ENCODE measurements at places on chromosomes 2 and 18.

GRCh38 chr18:54739476-54739875, 88.8 kb upstream of the RAB27B start:
- DNase-seq = no peak

- no peak for DNase-seq
Observed at GRCh38 chr2:37367310-37367709, 22.9 kb downstream of the QPCT start.

DNA sequence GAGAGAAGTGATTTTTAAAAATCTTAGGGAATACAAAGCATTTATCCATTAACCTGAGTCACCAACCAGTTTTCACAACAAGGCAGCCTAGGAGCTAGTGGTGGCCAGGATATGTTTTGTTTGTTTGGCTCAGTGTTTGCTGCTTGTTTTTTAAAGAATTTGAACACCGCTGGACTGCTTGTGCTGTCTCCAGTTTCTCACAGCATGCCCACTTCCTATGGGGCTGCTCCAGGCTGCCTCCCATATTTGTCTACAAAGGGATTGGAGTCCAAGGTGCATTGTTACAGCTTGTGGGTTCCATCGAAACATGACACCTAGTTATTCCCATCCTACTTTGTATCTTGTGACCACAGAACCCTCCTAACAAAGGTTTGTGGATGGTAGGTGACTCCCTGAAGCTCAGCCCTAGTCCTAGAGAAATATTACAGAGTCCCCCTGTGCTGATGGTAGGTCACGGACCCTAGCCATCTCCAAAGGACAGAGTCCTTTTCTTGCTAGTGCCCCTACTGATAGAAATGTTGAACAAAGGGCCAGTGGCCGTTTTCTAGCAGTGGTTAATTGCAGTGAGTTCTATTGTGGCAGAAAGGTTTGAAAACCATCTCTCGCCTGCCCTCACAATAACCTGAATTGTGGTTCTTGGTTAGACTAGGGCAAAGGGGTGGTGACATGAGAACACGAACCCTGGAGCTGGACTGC, 23.2 kb downstream of the GPR39 start:
- no peak for DNase-seq

- no peak for DNase-seq
Observed at GRCh38 chr2:201996679-201997314, 36.9 kb upstream of the FZD7 start.

- no peak for DNase-seq
Observed at GRCh38 chr2:114218383-114218782, 224.1 kb upstream of the DPP10 start.

DNA sequence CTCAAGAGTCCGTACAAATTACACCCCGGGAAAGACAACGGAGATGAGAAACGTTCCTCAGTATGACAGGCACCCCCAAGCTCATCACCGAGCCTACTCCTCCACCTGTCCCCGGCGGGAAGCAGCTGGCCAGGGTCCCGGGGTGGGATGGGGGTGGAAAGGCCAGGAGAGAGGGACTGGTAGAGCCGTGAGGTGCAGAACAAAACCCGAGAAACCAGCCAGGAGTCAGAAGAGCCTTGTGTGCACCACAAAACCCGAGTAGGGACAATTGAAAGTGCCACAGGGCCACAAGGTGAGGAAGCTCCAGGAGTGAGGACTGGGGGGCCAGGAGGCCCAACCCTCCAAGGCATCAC, 75.5 kb upstream of the SALL3 start:
- DNase-seq = no peak

GRCh38 chr2:230927711-230928341, 2.8 kb upstream of the GPR55 start:
- DNase-seq = no peak

DNA sequence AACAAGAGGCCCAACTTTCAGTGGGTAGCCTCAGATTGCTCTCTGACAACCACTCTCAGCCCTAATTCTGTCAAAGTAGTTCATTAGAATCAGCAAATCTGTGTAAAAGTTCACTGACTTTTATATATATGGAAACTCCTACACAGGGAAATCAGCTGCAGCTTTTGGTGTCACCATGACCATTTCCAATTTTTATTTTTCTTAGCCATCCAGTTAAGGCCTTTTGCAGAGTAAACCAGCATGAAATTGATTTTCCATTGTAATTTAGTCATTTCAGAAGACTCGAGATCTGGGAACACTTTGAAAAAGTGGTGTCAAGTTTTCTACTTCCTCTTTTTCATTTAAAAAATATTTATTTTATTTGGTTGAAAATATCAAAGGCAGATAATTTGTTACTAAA, 263.2 kb downstream of the TMEM182 start:
- no peak for DNase-seq

DNA sequence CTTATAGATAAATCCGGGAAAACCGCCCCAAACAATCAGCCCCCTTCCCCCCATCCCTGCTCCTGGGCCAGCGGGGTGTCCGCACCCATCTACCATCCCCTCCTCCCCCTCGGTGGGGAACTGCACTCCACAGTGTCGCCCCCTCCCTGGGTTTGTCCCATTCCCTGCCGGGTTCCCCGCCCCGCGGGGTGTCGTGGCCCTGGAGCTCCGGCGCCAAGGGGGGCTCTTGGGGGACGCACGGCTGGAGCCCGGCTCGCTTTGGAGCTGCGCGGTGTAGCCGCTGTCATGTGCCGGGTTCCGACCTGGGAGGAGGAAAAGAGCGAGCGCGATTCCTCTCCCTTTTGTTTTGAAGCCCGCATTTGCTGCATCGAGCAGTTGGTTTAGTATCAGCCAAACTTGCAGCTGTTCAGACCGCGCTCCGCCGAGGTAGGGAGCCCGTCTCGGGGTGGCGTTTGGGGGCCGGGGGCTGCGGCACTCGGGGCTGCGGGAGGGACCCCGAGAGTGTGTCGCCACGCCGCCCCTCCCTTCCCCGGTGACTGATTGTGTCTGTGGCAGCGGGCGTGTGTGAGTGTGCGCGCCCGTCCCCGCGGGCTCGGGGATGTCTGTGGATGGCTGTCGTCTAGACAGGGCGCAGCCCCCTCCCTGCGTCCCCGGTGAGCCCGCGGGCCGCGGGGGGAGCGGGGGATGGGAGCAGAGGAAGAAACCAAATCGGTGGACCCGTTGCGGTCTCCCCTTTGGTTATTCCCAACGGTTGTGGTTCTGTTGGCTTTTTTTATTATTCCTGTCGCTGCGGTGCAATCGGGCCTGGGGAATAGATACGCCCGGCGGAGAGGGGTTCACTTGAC, 797 bp downstream of the CTIF start:
- peak; percentile 30 for DNase-seq

GRCh38 chr2:17627434-17627833, 86.9 kb downstream of the VSNL1 start:
- no peak for DNase-seq

DNA sequence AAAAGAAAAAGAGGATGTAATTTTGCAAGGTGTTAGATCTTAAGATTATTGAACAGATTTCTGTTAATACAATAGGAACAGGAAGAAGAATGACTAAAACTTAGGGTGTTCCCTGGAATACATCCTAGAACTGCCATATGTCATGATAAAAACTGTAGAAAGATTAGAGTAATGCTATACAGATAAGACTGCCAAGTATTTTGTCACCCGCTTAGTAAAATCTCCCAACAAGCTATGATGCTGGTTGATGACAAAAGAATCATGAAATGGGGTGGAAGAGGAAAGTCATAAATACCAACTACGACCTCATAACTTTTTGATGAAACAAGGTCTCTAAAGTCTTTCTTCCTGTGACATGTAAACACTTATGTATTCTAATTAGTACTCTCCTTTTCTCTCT, 163.6 kb upstream of the COL3A1 start:
- no peak for DNase-seq

GRCh38 chr2:22189893-22190480, 1066.2 kb downstream of the TDRD15 start:
- DNase-seq = no peak

GRCh38 chr18:70046207-70046606, 98.5 kb upstream of the CD226 start:
- no peak for DNase-seq

GRCh38 chr2:28958689-28959088, 22.4 kb upstream of the TOGARAM2 start:
- peak; percentile 13 for DNase-seq

DNA sequence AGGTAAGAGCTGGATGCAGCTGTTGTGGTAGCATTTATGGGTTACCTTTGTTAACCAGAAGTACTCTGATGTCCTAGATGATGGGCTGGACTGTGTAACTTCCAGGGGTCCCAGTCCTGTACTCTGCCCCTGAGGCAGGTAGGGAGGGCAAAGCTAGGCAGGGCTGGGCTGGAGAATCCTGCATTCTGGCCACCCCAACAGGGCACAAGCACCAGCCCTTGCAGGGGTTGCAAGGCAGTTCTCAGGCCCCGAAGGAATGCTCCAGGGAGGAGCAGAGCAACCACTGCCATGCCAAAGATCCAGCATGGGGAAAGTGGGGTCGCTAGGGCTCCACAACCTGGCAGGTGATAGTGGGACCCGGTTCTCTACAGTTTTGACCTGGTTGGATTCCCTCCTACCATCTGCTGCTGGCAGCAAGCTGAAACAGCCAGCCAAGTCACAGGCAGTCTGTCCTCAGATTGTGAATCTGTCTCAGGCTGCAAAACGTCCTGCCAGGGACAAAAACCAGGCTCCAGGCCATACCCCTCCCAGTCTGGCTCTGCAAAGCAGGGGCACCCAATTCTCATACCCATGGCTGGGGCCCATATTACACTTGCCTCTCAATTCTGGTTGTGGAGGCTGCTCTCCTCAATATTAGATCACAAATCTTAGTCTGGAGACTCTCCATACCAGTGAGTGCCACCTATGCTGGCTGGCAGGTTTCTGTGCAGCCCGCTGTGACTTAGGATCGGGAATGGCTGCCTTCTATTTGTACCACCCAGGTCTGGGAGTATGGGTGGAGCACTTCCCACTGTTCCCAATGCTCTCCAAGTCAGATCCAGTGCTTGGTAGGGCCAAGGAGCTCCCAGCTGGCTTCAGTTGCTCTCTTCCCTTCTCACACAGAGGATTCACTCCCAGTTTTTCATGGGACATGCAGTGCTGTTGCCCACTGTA, 61.1 kb downstream of the SMCHD1 start:
- DNase-seq = no peak

- no peak for DNase-seq
Observed at GRCh38 chr18:22643731-22644130, 226.0 kb upstream of the CTAGE1 start.

DNA sequence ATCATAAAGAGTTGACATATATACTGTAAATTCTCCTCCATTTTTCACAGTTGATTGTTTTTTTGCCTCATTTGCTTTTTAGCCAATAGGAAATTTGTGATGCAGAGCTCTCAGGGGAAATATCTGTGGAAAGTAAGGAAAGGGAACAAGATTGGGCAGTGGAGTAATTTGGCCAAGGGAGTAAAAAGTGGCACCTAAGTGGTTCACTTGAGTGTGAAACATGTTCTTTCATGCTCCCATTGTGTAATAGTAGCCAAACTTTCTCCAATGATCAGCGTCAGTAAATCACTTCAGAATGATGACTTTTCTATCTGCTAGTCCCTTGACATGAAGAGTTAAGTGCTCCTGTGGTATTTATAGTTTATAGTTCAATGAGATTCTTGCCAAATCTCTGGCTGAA, 141.9 kb upstream of the KCNJ3 start:
- DNase-seq = no peak

DNA sequence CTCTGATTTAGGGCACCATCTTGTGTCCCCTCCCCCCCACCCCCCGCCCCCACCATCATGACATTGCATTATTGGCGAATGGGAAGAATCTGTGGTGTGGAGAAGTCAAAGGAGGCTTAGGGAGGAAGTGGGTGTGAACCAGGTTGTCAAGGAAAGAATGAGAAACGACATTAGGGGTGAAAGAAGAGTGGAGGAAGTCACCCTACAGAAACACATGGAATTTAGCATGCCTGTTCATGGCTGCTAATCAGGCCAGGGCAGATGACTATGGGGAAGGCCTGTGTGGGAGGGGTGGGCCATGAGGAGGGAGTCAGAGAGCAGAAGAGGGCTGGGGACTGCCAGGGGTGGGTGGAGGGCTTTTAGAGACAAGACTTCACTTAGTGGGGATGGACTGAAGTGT, 81.6 kb downstream of the AOX1 start:
- no peak for DNase-seq

DNA sequence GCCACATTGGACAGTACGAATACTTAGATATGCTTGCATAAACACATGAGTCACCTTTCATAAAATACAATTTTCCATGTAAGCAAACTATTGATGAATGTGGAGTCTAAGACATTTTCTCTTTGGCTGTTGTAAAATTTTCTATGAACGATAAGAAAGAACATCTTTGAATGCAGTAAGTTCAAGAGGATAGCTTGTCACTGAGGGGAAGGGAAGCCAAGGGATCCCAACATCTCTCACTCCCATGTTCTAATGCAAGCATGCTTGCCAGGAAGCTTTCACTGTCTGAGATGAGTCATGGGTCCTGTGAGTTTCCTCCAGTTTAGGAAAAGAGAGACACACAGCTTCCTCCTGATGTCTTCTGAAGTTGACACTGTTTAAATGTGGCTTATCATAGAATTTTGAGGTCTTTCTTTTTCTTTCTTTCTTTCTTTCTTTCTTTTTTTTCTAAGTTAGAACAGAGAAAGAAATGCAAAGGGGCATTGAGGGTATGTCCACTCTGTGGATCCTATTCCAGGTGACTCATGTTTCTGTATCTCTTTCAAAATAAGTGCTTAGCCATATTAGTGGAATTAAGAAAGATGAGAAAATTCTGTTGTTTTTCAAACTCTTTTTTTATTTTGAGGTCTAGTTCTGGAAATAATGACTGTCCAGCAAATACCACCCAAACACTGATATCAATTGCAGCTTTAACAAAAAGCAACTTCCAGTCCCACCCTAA, 146.6 kb downstream of the RDH14 start:
- DNase-seq = no peak

GRCh38 chr2:84959095-84959565, 11.8 kb upstream of the KCMF1 start:
- DNase-seq = no peak

DNA sequence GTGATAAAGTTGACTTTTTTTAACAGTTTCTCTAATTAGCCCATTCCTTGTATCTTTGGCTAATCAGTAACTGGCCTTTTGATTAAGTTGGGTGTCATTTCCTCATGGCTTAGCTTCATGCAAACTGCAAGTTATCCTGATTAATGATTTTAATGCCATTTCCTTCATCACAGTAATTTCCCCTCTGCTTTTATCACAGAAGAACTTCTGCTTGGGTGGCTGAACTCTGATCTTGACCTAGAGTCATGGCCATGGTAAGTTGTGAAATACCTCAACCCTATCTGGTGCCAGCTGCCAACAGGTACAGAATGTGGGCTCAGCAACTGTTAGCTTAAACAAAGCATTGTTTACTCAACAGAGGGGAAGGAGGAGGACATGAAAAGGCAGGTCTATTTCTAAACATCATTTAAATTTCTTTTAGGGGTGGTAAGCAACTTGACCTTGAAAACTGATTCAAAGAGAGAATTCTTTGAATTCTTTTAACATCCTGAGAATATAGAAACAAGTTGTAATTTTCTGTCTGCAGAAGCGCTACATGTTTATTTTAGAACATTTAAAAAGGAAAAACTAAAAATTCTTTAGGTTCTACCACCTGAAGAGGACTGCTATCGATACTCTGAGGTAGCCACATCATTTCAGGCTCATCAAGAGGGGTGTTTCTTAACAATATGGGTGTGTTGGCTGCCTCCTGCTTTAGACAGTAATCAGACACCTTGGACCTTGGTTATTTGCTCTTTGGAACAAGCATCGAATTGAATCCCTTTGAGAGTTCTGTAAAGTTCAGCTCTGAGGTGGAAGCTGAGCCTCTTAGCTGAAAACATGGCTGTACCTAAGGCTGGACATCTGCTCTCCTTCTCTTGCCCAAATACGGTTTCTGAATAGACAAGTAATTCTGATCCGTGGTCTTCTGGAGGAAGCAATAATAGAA, 39.7 kb downstream of the ANXA4 start:
- DNase-seq = no peak

GRCh38 chr2:235677276-235677788, 183.5 kb downstream of the AGAP1 start:
- DNase-seq = no peak
